ENCODE measurements at places on chromosomes 1 and 21.

DNA sequence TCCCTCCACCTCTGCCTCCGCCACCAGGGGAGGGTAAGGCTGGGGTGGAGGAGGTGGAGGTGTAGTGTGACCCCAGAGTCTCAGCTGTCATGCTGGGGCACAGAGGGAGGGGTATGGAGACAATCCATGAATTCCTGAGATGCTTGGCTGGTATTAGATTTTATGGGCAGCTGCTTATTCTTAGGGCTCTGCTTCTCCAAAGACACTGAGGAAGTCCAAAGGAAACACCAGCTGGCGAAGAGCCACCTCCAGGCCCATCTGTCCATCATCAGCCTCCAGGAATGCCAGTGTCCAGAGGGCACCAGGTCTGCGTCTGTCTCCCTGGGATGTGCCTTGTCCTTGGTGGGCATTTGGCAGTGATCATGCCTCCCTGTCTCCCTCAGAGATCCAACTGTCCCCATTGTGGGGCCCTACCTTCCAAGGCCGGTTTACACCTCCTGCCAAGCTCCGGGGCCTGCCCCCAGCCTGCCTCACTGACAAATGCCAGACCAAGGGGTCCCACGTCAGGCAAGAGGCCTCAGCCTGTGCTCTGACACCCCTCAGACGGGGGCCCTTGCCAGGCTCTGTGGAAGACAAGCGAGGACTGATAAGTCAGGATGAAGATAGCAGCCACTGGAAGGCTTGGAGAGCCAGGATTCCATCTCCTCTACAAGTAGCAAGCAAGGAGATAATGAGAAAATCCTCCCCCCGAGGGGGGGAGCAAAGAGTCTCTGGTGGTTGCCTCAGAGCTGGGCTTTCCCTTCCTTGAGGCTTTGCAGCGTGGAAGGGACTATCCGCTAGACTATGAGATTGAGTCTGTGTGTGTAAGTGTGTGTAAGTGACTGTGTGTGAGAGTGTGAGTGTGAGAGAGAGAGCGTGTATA is 1.6 kb downstream of the TNNI1 start:
- no peak for DNase-seq

DNA sequence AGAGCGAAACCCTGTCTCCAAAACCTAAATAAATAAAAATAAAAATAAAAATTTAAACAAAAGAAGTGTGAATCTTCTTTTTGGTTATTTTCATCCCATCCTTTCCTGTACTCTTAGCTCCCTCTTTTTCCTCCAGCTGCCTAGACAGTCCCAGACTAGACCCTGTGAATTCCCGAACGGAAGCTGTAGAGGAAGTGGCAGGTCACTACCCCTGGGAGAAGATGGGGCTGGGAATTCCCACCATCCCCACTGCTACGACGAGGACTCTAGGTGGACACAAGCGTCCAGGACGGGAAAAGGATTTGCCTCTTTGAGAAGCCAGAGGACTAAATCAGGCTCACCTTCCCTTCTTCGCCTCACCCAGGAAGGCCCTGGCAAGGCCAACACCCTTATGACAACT is 12.6 kb downstream of the RHBDL2 start:
- DNase-seq = no peak

- no peak for DNase-seq
Measured at GRCh38 chr1:62951428-62951827, 167.5 kb downstream of the ATG4C start.

- peak; percentile 34 for DNase-seq
Measured at GRCh38 chr1:61254634-61255357, 172.4 kb downstream of the NFIA start.

DNA sequence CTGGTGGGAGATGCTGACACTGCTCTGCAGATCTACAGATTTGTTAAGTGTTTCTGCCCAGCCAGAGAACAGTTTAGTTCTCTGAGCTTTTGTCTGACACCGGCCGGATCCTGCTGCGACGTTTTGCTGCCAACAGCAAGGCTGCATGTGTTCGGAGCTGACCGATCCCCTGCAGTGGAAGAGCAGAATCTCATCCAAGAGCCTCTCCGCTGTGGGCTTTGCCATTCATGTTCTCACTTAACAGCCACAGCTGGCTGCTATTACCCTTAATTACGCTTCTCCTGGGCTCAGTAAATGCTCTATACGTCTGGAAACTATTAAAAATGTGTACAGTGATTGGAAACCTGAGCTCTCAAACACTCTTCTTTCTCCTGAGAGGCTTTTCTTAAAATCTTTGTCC is 105.3 kb downstream of the BCAR3 start:
- no peak for DNase-seq

DNA sequence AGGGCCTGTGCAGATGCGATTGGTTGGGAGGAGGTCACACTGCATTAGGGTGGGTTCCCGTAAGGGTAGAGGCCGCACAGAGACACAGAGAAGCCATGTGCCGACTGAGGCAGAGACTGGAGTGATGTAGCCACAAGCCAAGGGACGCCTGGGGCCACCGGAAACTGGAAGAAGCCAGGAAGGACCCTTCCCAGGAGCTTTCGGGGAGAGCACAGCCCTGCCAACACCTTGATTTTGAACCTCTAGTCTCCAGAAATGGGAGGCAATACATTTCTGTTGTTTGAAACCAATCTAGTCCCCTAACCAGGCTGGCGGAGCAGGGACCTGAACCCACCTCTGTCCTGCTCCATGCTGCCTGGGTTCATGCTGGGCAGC is 10.8 kb downstream of the UBASH3A start:
- no peak for DNase-seq

DNA sequence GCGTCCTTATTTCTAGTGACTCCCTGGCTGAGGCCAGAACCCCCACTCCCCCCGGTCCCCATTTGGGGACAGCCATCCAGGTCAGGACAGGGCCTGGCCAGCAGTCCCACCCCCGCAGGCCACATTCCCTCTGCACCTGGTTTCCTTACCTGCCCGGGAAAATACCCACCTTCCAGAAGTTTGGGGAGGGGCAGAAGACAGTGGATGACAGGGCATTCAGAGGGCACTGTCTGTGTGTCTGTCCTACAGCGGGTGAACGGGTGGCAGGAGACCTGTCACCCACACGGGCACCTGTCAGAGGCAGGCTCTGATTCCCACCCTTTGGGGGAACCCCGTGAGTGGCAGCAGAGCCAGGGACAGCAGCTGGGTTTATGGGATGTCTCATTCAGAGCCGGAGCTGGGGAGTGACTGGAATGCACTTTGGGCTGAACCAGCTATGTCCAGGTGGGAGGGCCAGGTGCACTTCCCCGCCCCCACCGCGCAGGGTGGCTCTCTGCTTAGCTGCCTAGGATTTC is 2.0 kb downstream of the ARHGEF16 start:
- DNase-seq = no peak

DNA sequence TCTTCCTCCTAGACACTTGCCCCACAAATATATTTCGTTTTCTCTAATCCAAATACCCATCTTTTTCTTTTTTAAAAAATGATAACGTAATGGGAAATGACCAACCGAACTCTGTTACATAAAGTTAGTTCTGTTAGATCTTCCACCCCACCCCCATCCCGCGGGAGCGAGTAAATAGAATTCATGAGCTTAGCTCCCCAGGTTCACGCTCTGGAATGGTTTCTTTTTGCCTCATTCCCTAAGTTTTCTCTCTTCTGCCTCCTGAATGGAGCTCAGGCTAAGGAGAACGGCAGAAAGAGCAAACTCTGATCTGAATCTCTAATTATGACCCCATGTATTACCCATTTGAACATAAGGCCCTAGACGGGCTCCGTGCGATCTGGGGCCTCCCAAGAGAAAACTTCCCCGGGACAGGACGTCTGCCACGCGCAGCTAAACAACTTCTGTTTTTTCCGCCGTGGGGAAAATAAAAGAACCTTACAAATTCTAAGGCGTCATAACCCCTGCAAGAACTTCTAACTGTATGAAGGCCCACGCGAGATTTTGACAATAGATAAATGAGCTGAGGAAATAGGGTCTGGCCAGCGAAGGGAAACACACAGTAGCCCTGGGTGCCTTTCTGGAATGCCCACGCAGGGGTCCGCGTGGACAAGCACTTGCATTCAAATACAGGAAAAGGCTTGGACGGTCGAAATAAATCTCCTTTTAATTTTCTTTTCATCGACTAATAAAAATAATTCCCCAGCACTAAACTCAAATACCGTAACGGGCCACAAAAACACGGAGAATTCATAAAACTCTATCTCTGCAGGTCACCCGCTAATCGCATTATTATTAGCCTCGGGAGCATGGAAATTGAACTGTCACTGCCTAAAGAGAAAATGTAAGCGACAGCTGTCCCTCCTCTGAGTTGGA is 2.2 kb downstream of the TBX15 start:
- DNase-seq = no peak

GRCh38 chr1:90919900-90920299 is 101.9 kb downstream of the ZNF644 start:
- no peak for DNase-seq

GRCh38 chr1:166166698-166167571 is at the start of gene FAM78B:
Gene FAM78B, minus strand, starts transcription at chr1:166167001. Its CDS starts 753 bp downstream, at chr1:166166248.
- DNase-seq = peak; percentile 63

GRCh38 chr1:238674316-238674715 is 712.1 kb upstream of the CHRM3 start:
- DNase-seq = no peak

GRCh38 chr1:38872401-38873026 is 634 bp downstream of the MYCBP start:
- peak; percentile 32 for DNase-seq

GRCh38 chr1:214044438-214045214 is 56.9 kb downstream of the PROX1 start:
- DNase-seq = no peak

DNA sequence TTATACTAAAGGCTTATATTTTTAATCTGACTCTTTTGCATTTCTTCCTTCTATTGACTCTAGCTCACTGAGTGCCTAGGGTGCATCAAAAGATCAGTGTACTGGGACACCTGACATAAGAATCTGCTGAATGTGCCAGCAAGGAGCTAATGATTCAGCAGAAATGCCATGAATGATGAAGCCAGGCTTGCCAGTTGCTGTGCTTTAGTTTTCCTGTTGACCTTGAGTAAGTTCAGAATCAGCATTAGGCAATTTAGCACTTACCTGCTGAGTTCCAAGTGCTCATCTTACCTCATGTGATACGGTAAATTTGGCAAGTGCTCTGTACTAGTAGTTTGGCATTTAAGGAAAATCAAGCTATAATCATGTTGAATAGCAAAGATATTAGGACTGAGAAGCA is 523.2 kb upstream of the B3GALT2 start:
- no peak for DNase-seq

- DNase-seq = no peak
Measured at GRCh38 chr1:10632691-10633090, 157.9 kb downstream of the PEX14 start.

DNA sequence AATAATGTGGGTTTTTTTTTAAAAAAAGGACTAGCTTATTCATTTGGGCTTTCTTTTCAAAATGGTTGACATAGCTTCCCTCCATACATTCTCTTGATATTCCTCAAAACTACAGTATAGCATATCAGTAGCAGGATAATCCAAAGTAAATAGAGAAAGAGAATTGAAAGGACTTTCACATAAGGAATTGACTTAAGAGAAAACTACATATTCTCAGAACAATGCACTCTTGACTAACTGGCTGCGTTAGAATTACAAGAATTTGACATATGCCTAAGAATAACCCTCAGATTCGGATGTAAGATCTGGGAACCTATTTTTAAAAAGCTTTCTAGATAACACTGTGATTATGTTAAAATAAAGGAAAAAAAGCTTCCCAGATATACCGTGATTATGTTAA is 3.1 kb downstream of the PRKAB2 start:
- DNase-seq = no peak

DNA sequence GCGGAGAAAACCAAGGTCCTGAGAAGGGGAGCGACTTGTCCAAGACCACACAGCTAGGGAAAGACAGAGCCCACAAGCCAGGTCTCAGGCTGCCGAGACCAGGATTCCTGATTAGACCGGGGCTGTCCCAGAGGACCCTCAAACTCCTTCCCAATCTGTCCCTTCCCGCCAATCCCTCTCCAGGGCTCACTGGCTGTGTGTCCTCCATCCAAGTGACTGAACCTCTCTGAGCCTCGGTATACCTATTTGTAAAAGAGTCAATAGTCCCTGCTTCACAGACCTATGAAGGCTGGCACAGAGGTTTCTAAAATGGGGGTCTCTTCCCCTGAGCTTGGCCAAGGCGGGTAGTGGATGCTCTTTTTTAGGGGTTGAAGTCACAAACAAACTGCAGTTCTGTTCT is 56.6 kb downstream of the PAX7 start:
- DNase-seq = no peak

- DNase-seq = no peak
Measured at GRCh38 chr1:54919367-54920359, 32.7 kb upstream of the DHCR24 start.

- DNase-seq = peak; percentile 33
Measured at GRCh38 chr1:117059334-117059677, 820 bp upstream of the TTF2 start.

GRCh38 chr1:8122160-8122476 is 96.0 kb upstream of the ERRFI1 start:
- DNase-seq = no peak

GRCh38 chr21:38039841-38040240 is 123.6 kb upstream of the KCNJ6 start:
- no peak for DNase-seq

DNA sequence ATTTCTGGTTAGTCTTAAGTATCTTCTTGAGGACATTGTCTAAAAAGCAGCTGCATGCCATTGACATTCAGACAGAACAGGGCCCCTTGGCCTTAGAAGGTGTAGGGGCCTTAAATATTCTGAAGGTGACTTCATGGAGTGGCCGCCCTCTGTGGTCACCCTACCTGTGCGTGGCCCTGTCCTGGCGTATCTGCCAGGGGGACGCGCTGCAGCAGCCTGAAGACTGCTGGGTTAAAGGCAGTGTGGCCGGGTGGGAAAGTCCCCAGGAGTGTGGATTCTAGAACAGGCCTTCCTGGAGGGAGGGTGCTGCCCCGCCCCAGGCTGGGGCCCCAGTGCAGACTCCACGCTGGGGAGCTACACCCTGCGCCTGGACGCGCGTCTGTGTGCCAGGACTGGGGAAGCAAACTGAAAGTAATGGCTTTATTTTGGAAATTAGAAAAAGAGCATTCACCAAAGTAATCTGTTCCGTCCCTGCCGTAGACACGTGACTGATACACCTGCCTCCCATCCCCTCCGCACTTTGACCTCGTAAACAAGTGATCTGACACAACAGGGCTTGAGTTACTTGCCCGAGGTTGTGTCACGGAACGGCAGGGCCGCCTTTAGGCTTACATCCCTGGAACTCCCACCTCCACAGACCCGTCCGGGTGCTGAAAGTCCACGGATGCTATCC is 1.8 kb downstream of the AGPAT3 start:
- DNase-seq = no peak

GRCh38 chr1:145952903-145953302 is 4.9 kb downstream of the LIX1L start:
- no peak for DNase-seq

DNA sequence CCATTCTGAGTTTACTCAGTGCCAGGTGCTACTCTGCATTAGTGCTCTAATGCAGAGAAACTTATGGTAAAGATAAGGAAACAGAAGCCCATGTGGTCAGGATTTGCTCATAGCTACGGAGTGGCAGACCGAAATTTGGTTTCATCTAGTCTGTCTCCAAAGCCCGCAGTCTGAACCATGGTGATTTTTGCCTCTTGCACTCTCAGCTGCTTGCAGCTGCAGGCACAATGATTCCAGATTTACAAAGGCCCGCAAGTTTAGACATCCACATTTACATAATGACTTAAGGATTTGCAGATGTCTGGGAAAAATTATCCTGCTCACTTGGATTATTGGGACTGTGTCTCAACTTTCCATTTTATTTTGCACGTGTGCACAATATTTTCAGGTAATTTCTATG is 161.3 kb upstream of the KCNJ6 start:
- DNase-seq = no peak

- no peak for DNase-seq
Measured at GRCh38 chr1:204731509-204731908, 46.0 kb upstream of the LRRN2 start.

Data from RWPE1 (cell line).